ENCODE measurements at places on chromosomes 2 and 18.

DNA sequence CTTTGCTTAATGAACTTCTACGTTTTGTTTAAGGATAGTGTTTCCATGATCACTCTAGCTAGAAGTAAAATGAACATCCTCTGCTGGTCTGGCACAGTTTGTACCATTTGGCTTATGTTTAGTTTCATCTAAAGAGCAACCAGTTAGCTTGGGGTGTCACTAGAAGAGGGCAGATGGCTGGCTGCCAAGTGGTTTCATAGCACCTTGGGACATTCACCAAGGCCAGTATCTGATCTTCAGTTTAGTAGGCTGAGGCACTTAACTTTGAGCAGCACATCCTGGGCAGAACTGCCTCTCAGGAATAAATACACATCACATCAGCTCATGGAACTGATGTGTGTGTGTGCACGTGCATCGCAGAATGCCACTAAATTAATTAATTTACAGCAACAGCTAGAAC, 68.4 kb downstream of the NXPH2 start:
- no peak for DNase-seq

- no peak for DNase-seq
Observed at GRCh38 chr18:62300359-62300963, 24.6 kb upstream of the TNFRSF11A start.

DNA sequence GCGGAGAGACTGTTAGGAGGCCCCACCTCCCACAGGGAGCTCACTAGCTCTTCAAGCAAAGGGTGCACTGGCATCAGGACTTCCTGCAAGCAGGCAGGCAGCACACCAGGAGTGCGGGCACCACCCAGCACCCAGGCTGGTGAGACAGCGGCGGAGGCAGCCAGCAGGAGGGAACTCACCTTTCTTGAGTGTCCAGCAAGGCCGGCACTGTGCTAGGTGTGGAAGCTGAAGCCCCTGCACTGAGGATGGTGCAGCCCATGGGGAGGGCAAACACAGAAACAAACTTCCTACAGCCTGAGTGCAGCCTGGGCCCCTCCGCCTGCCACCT, 100.7 kb upstream of the ID2 start:
- no peak for DNase-seq

DNA sequence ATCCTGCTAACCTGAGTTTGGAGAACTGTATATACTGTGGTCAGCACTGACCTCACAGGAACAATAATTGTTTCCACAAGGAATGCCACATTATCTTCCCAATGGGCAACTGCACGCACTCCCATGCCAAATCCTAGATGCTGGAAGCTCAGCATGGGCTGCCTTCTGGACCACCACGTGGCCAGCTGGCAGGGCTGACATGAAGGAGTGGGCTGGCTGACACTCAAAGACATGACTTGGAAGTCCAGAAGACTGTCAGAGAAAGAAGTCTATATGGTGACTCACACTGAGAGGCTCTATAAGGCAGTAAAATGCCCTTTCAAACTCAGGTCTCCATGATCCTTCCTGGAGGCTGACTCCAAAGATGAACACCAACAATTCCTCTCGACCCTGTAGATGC, 98.4 kb upstream of the RNF152 start:
- no peak for DNase-seq

DNA sequence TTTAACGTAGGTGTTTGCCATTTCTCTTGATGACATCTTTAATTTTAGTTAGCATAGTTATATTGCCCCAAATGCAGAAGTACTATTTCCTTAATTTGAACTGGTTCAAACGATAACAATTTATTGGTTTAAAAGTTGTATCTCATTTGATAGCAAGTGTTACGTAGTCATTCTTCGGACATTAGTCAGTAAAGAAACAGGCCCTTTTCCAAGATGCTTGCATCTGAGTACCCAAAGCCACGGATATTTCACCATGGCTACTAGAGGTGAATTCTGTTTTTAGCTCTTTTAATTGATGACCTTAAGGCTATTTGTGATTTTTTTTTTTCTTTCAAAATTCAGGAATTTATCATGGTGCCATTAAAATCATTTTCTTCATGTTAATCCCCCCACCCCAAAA, 32.1 kb downstream of the GLS start:
- no peak for DNase-seq

GRCh38 chr2:66553370-66553769, 118.4 kb downstream of the MEIS1 start:
- DNase-seq: no peak

DNA sequence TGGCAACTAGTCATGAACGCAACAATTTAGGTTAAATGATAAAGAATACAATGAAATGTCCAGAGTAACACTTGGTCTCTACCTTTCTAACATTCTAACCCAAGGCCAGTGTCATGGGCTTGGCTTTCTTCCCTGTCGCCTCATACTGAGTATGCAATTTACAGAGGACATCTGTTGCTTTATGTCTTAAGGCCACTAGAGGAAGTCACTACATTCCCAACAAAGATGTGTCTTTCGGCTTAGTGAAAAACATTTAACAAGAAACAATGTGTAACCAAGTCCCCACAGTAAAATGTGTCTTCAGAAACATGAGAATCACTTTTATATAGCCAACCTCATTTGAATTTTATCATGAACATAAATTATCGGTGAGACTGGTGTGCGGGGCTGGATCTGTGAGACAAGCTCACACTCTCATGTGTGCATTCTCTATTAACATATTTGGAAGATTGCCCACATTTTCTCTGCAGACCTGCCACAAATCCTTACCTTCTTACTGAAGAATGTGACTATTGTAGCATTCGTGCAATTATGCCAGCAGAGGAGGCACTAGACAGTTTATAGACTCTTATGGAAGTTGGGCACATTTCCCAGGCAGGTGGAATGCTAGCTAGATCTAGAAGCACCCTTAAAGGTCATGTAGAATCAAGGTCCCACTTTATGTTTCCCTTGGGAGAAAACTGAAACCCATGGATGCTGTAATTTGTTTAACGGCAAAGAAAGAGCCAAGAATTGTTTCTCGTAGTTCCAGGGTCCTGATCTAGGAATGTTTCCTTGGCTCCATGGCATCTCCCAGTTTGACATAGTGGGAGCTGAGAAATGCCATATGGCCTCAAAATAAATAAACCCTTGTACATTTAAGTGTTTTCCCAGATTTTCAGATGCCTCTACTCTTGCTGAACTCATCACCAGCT, 101.8 kb downstream of the CD226 start:
- DNase-seq: no peak

- DNase-seq: no peak
Observed at GRCh38 chr2:181326661-181327060, 130.5 kb upstream of the ITGA4 start.

- DNase-seq: no peak
Observed at GRCh38 chr18:23763343-23763742, 74.1 kb downstream of the LAMA3 start.

- DNase-seq: no peak
Observed at GRCh38 chr2:77629539-77629938, 107.4 kb upstream of the LRRTM4 start.

DNA sequence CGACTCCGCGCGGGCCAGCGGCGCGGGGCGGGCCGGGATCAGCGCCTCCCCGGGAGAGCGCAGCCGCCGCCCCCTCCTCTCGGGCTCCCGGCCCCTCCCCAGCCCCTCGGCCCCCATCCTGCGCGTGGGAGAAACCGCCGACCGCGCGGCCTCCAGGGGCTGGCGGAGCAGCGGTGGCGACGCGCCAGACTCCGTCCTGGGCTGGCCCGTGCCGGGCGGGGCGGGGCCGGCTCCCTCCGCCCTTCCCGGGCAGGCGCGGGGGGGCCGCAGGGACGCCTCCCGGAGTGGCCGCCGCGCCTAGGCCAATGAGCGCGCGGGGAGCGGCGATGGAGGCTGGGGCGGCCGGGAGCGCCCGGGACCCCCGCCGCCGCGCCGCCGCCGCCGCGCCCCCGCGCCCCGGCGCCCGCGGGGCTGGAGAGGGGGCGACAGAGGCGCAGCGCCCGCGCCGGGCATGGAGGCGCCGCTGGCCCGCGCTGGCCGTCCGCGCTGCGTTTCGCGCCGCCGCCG, 49.1 kb downstream of the KCNIP3 start:
- DNase-seq: no peak

GRCh38 chr18:8980918-8981317, 121.6 kb upstream of the NDUFV2 start:
- no peak for DNase-seq

DNA sequence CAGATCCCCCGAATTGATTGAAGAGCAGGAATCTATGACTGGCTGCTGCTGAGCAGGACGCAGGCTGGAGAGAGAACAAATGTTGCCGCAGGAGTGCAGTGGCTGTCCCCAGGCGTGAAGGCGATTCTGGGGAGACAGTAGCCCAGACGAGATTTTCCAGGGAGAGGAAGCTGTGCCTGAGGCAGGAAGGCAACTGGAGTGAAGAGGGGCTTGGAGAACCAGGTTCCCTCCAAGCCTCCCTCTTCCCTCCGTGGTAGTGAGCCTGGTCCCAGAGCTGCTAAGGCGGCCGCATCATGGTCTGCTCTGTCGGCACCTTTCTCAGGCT, 1.3 kb upstream of the NPPC start:
- no peak for DNase-seq

DNA sequence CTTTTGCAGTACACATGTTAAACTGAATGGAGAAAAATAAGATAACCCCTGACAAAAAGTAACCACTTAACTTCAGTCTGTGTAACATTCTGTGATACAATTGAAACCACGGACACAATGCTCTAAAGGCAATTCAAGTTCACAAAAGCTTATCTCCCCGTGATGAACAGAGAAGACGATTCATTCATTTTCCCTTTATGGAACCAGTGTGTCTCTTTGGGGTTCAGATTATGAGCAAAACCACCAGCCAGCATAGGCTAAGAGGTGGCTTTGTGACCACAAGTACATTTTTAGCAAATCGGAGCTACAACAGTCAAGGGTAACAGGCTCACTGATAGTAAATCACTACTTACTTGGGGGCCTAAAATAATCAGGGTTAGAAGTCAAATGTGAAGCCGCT, 120.6 kb upstream of the SMAD7 start:
- DNase-seq: no peak

- DNase-seq: no peak
Observed at GRCh38 chr2:71934595-71935261, 212.9 kb downstream of the CYP26B1 start.

- DNase-seq: no peak
Observed at GRCh38 chr2:64145714-64146113, 1.5 kb upstream of the PELI1 start.

GRCh38 chr2:71060871-71061270, 7.6 kb upstream of the NAGK start:
- no peak for DNase-seq

- DNase-seq: no peak
Observed at GRCh38 chr2:126766969-126767296, 111.0 kb downstream of the GYPC start.

DNA sequence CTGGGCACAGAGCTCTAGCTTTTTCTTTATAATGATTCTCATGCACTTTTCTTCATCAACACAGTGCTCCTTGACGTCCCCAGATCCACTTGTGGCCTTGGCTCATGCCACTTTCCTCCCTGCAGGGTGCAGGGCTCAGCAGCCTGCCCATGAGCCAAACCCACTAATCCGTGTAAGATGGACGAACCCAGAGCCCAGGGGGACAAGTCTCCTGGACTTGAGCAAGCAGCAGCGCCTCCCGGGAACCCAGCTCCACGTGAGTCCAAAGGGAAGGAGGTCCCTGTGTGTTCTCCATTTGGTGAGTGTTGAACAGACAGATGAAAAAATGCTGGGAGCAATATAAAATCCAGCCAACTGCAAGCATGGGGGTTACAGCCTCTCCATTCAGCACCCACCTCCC, 470.6 kb upstream of the HS6ST1 start:
- DNase-seq: no peak

DNA sequence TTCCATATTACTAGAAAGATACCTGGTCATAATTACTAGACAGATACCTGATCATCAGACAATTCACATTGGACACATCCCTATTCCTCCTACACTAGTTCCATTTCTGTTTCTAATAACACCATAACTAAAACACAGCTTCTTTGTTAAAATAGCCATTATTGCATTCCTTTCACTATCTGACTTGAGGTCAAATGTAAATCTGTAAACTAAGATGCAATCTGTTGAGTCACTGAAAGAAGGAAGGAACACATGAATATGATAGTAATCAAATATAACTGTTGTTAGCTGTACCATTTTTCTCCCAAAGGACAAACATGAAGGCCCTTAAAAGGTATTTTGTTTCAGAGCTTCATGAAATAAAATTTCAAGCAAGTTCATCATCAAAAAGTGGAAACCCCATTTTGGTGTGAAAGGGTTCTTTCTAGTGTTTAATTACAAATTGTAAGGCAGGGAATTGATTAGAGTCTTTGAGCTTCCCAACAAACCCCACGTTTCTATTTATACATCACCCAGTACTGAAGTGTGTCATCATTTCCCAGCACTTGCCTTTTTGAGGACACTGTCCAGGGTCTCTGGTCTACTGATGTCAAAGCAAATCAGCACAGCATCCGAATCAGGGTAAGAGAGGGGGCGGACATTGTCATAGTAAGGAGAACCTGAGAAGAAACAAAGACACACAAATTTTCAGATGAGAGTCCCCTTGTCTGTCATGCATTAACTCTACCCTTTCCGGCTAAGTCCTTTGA, 13.0 kb downstream of the RND3 start:
- no peak for DNase-seq

- DNase-seq: no peak
Observed at GRCh38 chr2:98376301-98376910, 30.1 kb downstream of the CNGA3 start.

- no peak for DNase-seq
Observed at GRCh38 chr2:60424233-60424632, 129.2 kb downstream of the BCL11A start.

DNA sequence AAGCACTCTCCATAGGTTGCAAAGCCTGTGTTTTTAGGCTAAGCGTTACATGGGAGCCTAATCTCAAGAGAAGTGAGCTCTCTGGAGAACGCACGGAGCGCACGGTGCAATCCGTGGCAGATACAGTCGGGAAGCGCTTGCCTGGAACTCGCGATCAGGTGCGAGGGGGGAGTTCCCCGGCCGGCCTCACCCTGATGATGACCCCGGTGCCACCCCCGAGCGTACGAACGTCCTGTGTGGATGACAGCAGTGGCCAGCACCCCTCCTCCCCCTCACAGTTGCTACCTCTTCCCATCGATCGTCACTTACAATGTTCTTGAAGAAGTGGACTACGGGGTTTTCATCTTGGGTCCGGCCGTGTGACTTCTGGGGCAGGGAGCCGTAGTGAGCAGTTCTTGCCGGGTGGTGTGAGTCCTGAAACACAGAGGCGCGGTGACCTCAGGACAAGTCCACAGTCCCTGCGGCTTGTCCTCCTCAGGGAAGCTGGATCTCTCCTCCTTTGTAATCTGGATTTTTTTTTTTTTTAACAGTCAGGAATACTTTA, 142.9 kb downstream of the MBP start:
- no peak for DNase-seq

DNA sequence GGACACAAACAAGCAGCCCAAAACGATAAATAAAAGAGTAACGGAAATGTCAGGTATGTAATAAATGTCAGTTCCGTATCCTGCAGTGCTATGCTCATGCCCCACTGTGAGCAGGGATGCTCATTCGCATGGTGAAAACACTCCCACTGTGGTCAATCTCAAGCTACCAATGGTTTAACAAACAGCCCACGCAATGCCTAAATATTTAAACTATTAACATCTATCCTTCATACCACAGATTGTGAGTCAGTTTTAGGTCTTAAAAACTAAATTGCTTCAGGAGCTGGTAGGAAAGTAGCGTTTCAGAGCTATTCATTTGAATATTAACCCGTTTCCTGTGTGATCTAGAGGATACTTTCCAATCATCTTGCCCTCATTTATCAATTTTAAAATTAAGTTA, 207.4 kb downstream of the TCF4 start:
- no peak for DNase-seq
